ENCODE measurements at places on chromosomes 6 and 20.
A peak's percentile ranks its signal among the peaks of the same experiment; 100 is the strongest.

GRCh38 chr6:166683477-166683876, 56.4 kb upstream of the RPS6KA2 start:
- DNase-seq, result no peak

GRCh38 chr6:166449036-166449435, 66.3 kb upstream of the MPC1 start:
- DNase-seq, result no peak

- no peak for DNase-seq
Observed at GRCh38 chr6:161261816-161262215, 12.0 kb downstream of the AGPAT4 start.

DNA sequence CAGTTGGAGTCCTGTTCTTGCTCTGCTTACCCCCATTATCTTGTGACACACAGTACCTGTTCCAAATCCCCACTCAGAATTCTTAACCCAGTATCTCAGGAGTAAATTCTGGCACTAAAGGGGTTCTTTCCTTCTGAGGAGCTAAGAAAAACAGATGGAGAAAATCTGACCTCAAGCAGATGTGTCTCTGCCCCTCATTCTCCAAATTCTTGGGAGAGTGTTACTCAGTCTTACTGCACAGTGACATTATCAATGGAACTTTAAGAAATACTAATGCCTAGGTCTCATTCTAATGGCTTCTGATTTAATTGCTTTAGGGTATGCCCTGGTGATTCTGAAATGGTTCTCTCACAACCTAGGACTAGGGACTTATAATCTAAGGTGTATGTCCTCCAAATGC, 40.6 kb upstream of the PTPRK start:
- no peak for DNase-seq

DNA sequence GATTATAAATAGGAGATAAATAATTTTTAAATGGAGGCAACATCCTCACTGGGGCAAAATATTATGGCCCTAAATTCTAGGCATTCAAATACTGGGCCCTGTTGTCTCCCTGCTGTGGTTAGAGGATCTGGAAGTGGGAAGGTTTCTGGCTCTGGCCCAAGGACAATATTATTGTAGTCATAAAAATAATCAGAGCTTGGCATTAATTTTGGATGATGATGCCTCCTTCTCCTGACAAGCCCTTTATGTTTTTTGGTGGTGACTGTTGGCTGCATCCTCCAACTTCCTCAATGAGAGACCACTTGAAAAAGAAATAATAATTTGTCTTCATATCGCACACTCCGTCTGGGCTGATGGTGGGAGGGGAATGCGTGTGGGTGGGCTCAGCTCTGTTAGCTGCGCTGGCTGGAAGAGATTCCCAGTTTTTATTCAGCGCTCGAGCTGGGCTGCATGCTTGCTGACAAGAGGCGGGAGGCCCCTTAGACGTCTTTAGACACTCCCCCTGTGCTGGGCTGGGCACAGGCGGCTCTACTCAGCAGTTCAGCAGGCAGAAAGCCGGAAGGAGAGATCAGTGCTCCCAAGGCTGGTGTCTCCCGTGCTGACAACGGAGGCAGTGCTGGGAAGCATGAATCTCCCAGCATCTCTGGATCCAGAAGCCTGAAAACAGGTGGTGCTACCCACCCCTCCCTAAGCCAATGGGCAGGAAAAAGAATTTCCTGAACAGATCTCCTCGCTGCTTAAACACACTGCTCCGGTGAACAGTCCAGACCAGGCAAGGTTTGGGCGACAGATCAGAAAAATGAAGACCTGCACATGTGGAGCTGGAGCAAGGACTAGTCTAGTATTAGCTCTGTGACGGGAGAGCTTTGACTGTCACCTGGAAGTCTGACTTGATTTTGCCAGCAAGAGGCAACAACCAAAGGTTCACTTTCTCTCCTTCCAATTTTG, 97.7 kb downstream of the SYCP2 start:
- peak; percentile 72 for DNase-seq

DNA sequence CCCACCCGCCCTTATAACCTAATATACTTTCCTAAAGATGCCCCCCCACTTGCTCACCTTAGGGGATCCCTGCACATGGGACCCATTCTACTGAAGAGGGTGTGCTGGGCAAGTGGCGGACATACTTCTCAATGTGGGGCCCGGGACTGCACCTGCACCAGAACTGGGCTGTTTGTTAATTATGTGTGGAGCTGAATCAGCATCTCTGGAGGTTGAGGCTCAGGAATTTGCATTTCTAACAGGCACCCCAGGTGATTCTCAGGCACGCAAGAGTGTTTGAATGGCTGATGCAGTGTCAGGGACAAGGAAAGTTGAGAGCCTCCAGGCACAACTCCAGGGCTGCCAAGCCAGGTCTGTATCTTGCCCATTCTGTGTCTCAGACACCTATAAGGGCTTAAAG, 8.9 kb upstream of the PTPRT start:
- no peak for DNase-seq

DNA sequence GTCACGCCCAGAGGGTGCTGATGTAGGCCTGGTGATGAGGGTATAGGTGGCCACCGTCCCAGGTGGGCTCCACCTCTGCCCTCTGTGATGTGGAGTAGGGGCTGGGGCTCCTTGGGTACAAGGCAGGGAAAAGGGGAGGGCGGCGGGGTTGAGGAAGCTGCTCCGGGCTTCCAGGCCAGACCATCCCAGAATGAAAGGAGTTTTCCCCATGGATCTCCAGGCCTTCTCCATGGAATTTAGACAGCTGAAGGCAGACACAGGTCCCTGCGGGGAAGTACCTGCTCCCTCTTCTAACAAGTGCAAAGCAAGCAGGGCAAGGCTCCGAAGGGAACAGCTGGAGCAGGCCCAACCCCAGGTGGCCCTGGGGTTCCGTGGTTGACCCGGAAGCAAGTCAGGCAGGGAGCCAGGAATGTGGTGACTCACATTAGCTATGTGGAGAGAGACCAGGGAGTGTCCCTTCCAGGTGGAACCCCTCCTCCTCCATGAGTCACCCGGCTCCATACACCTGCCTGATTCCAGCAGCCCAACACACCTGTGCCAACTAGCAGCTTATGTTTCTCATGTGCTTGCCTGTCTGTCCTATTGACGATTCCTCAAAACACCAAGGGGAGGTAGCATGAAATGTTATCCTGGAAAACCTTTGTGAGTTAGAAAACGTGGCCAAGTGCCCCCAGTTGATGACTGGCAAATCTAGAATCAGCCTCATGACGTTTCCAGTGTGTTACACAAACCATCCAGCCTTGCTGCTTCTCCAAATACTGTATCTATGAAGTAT, 59.7 kb upstream of the SNX9 start:
- peak; percentile 57 for DNase-seq

GRCh38 chr6:47440719-47441118, 36.9 kb upstream of the CD2AP start:
- no peak for DNase-seq

- DNase-seq, result peak; percentile 95
Observed at GRCh38 chr20:327186-328026, 2.1 kb downstream of the SOX12 start.

- no peak for DNase-seq
Observed at GRCh38 chr6:38678178-38678760, 24.7 kb downstream of the GLO1 start.

DNA sequence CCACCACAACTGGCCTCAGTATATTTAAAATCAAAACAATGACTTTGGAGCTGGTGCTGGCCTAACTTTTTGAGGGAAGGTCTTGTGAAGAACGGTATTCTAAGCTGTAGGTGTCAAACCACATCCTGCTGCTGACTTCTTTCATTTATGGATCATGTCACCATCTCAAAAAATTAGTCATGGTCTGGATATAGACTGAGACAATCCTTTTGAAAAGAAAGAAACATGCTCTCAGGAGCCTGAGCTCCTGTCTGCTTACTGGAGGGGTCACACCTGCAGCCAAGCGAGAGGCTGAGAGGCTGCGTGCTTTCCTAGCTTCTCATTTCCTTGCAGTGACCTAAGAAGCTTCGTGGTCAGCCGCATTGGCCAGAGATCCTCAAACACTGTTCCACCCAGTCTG, 55.2 kb downstream of the TIAM2 start:
- no peak for DNase-seq

DNA sequence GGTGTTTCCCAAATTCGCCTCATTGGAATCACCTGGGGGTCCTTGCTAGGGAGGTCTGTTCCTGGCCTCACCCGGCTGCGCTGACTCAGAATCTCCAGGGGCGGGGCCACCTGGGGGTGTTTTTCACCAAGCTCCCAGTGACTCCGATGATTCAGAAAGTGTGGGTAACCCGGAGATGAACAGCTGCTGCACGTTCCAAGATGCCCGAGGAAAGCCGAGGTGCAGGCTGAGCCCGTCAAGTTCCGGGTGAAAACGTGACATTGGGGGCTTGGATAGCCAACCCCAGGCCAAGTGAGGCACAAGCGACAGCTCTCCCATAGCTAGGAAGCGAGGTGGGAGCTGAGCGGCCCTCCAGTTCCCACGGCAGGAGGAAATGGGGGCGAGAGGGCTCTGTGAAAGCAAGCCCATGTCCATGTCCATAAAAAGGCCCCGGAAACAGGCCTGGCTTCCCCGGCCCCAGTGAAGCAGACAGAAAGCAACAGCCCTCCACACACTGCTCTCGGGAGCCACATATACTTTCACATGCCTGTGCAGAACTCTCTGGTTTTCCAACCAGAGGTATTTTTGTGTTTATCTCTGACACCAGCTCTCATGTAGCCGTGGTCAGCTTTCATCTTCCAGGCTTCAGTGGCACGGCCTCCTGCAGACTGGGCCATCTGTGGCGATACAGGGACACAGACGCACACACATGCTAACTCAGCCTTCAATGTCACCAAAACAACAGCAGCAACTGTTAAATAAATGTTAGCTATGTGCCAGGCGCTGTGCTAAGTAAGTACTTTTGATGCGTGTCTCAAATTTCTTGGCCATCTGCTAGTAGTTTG, 90.7 kb upstream of the CCDC28A start:
- DNase-seq, result no peak

- DNase-seq, result no peak
Observed at GRCh38 chr6:54463354-54464024, 155.2 kb downstream of the TINAG start.

DNA sequence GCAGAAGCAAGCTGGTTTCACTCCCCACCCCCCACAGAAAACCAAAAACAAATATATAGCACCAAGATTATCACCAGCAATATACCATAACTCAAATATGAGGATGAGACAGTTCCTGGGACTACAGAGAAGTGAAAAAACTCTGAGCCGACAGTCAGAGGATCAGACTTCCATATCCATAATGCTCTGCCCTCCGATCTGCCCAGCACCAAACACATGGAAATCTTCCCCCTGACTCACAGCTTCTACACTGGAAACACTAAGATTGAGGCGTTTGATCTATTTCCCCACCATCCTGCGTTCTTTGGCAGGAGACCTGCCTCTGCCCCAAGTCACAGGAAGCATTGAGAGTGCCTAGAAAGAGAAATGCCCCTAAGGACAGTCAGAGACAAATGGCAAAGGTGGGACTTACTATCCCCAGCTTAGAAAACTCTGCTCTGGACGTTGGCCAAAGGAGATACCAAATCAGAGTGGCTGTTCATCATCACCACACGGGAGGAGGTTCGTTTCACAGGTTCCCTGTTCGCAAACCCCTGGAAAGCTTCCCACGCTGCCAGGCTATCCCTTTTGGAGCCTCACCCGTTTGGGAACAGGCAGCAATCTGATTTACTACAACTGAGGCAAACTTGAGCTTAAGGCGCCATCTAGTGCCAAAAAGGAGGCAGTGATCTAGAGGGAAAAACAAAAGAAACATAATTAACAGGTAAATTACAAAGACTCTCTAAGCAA, 48.7 kb upstream of the SRSF6 start:
- no peak for DNase-seq

- no peak for DNase-seq
Observed at GRCh38 chr20:12207875-12208274, 290.2 kb downstream of the BTBD3 start.

DNA sequence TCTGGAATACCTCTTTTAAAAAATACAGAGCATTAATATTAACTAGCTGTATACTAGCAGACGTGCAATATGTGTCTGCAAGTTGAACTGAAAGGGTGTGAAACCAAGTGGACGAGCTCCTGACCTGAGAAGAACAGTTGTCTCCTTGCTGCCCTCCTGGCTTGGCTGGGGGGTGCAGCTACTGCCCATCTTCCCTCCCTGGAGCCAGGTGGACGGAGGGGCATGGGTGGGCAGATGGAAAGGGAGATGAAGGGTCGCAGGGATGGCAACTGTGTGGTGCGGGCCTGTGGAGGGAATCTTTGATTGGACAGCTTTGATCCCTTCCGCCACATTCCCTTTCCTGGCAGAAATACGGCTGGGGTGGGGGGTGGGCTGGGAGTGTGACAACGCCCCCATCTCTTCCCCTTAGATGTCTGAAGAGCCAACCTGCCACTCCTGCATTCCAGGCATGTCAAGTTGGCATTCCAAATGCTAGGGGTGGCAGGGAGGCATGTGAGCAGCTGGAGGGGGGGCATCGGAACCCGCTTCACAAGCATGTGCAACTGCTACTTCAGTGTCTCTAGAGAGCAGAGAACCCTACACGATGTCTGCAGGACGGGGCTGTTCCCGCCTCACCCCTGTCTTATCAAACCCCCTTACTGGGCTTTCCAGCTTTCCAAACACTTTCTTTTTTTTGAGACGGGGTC, 37.3 kb downstream of the SRSF3 start:
- DNase-seq, result no peak

GRCh38 chr6:166572370-166573261, 13.9 kb downstream of the RAMACL start:
- no peak for DNase-seq

GRCh38 chr6:105072798-105073199, 107.0 kb downstream of the POPDC3 start:
- DNase-seq, result no peak

DNA sequence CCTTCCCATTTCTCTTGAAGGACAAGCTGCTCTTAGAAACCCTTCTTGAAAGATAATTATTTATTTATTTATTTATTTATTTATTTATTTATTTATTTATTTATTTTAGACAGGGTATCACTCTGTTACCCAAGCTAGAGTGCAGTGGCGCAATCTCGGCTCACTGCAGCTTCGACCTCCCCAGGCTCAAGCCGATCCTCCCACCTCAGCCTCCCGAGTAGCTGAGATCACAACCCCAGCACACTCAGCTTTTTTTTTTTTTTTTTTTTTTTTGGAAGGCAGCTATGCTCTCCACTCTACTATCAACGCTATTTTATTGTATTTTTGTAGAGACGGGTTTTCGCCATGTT, 1.2 kb upstream of the HEBP2 start:
- DNase-seq, result no peak

GRCh38 chr20:22556565-22557056, 27.8 kb downstream of the FOXA2 start:
- DNase-seq, result no peak

- no peak for DNase-seq
Observed at GRCh38 chr6:28600245-28600644, 74.6 kb downstream of the GPX5 start.

- no peak for DNase-seq
Observed at GRCh38 chr6:19849755-19850154, 12.6 kb downstream of the ID4 start.

Data from ovary (tissue), 10 donors.